Osteoblast (primary cell): ENCODE measurements at places on chromosomes 2 and 18. TPM values are rescaled to one million over a fixed set of nuclear protein-coding genes. Genes with fewer than 3 reads are reported as not detected.

Gene PSD4
- total RNA-seq, result 1.2 and 1.8 TPM in 2 replicates

DNA sequence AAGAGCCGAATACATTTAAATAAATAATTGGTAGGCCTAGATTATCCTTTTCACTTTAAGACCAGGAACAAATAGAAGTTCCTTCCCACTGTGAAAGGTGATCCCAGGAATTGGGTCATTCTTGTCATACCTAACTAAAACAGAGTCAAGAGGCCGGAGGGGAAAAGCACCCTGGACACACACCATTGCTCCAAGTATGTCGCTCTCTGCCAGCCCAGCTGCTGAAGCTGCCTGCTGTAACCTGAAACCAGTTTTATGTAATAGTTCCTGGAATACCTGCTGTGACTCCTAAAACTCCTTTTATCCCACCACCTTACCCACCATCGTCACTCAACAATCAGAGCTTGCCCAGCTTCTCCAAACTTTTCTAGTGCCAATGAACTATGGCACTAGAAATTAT, 217.1 kb downstream of the PTPRM start:
- DNase-seq, result no peak

Gene DCDC2C
- total RNA-seq, result not detected in 2 replicates

Gene SERPINB2
- total RNA-seq, result 0.72 and 1.8 TPM in 2 replicates

DNA sequence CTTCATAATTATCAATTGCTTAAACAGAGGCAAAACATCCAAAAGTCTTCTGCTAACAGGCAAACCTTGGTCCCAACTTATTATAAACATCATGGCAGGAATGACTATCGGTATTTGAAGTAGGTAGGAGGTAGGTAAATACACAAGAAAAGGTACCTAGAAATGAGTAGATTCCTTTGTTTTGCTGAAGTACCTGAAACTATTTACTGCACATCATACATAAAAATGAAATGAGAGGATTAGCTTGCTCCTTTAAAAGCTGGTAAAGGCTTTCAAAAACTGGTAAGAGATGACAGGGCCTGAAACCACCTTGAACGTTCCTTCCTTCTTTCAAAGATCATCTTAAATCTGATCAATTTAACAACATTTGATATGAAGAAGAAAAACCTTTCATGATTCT, 55.2 kb upstream of the MAPRE2 start:
- no peak for DNase-seq
